Pancreas (tissue), 10 donors: ENCODE measurements at places on chromosomes 2 and 18. TPM values are rescaled to one million over a fixed set of nuclear protein-coding genes. Genes with fewer than 3 reads are reported as not detected.

LAMA1 gene
- total RNA-seq = 3.1 TPM

PGAP1 gene
- total RNA-seq = 8.2 TPM

CRYGD gene
- total RNA-seq = not detected

TTLL4 gene
- total RNA-seq = 18.1 TPM

ELMOD3 gene
- 5.2 TPM for total RNA-seq

GRCh38 chr18:63137999-63138435 is 181.6 kb downstream of the BCL2 start:
- no peak overlapping the region for H3K4me3 ChIP-seq
- H3K27ac ChIP-seq = no peak overlapping the region
- H3K27me3 ChIP-seq = no peaks in the 10 kb centered on the region
- H3K4me1 ChIP-seq = no peaks in the 10 kb centered on the region
- no peak for DNase-seq
- no peaks in the 10 kb centered on the region for H3K36me3 ChIP-seq

DNA sequence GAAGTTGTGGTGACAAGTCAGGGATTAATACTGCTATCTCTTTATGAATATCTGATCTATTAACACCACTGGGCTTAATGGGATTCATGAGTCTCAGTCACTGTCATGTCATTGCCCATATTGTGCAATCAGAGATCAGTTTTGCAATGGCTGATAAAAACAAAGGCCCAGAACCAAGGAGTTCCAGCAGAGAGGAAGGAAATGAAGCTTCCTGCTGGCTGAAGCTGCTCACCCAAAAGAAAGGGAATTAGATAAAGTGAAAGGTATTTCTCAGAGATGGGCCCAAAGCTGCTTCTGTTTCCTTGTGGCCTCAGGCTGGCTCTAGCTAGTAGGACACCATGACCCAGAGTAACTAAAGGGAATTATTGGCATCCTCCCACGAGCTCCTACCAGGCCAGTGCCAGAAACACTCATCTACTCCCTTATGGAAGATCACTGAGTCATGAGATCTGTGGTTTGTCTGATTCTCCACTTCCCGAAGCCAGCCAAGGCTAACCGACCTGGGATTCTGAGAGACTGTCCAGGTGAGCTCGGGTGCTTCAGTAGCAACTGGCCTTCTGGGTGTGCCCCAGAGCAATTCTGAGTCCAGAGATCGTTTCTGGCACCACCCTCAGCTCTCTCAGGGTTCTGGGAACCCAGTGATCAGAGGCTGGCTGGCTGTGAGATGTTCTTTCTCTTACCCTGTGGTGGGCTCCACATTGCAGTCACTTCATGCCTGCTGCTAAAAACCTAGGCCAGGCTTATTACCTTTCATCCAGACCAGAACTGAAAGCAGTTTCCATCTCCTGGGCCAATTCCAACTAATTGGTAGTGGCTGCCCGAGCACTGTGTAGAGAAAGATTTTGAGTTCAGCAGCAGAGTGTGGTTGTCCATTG is 129.5 kb upstream of the PELI1 start:
- no peak overlapping the region for H3K4me3 ChIP-seq
- H3K27ac ChIP-seq = no peak overlapping the region
- H3K27me3 ChIP-seq = no peaks in the 10 kb centered on the region
- H3K4me1 ChIP-seq = no peaks in the 10 kb centered on the region

DNA sequence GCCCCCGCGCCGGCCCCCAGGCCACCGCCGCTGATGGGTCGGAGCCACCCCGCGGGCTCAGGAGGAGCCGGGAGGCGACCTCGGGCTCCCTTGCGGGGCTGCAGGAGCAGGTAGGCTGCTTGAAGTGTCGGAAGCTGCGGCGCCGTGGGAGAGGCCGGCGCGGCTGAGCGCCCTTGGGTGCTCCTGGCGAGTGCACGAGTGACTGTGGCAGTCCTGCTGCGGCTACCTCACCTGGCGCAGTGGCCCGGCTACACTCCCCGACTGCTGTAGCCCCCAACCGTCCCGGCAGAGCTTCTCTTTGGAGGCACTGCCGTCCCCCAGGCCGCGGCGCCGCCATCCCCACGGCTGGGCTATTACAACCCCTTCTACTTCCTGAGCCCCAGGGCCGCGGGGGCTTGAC is 10.0 kb upstream of the LYPD6 start:
- DNase-seq = no peak
- H3K27me3 ChIP-seq = no peaks in the 10 kb centered on the region
- H3K4me3 ChIP-seq = no peak overlapping the region
- H3K4me1 ChIP-seq = no peaks in the 10 kb centered on the region

DNA sequence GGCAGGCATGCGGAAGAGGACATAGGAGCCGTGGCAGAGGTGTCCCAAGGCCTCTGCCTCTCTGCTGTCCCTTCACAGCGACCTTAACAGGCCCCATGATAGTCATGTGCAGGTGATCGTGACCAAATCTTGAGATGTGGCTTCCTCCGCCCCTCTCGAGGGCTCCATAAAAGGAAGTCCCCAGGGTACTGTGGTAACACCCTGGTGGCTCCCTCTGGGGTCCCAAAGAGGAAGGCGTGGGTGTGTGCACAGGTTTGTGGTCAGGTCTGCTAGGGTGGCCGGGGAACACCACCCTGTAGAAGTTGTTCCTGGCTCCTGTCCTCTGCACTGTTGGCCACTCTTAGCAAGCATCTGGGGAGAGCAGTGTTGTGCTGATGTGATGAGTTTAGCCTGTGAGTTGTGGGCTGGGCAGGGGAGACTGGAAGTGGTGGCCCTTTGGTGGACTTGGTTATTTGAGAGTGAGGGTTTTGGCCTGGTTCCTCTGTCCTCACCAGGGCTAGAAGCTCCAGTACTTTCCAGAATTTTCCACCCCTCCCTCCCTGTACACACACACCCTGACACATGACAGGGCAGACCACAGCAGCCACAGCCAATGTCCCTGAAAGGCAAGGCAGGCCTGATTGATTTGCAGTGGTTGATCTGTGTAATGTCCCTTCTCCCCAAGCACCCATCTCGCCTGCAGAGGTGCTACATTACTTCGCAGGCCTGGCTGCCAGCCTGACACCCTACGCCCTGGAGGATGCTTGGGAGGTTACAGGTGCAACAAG is 68.9 kb upstream of the BOD1L2 start:
- H3K27ac ChIP-seq = no peak overlapping the region
- no peak overlapping the region for H3K4me3 ChIP-seq
- H3K36me3 ChIP-seq = no peaks in the 10 kb centered on the region
- no peaks in the 10 kb centered on the region for H3K4me1 ChIP-seq
- no peak for DNase-seq

DNA sequence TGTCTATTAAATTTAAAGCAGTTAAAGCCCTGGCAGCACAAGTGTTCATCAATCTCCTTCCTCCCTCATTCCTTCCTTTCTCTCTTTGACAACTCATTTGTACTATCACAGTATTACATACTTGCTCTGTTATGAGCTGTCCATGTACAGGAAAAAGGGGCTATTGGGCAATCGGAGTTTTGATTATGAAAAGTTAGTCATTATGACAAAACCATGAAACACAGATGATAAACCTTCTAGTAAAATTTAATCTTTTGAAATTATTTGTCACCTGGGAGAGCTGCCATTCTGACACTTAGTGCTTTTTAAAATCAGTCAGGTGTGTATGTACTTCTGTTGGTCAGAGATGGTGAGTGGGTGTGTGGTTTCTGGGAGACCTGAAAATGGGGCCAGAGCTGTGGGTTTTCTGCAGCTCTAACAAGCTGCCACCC is 39.4 kb downstream of the MAP4K4 start:
- H3K27me3 ChIP-seq = no peaks in the 10 kb centered on the region
- no peak for DNase-seq
- H3K36me3 ChIP-seq = no peaks in the 10 kb centered on the region
- peak overlapping the region; percentile 7 for H3K27ac ChIP-seq
- H3K4me1 ChIP-seq = peaks cover 31% of the 10 kb centered on the region

- no peak overlapping the region for H3K27ac ChIP-seq
- H3K4me1 ChIP-seq = no peaks in the 10 kb centered on the region
- H3K36me3 ChIP-seq = no peaks in the 10 kb centered on the region
- no peak for DNase-seq
Measured at GRCh38 chr2:10520154-10520553, 72.0 kb upstream of the ODC1 start.

GRCh38 chr2:64708829-64709228 is 55.1 kb upstream of the SERTAD2 start:
- no peaks in the 10 kb centered on the region for H3K36me3 ChIP-seq
- H3K4me1 ChIP-seq = no peaks in the 10 kb centered on the region
- H3K4me3 ChIP-seq = no peak overlapping the region
- H3K27me3 ChIP-seq = no peaks in the 10 kb centered on the region
- no peak for DNase-seq
